CD4-positive, alpha-beta memory T cell (primary cell): ENCODE measurements at places on chromosomes 1 and 21.
A peak's percentile ranks its signal among the peaks of the same experiment; 100 is the strongest.

DNA sequence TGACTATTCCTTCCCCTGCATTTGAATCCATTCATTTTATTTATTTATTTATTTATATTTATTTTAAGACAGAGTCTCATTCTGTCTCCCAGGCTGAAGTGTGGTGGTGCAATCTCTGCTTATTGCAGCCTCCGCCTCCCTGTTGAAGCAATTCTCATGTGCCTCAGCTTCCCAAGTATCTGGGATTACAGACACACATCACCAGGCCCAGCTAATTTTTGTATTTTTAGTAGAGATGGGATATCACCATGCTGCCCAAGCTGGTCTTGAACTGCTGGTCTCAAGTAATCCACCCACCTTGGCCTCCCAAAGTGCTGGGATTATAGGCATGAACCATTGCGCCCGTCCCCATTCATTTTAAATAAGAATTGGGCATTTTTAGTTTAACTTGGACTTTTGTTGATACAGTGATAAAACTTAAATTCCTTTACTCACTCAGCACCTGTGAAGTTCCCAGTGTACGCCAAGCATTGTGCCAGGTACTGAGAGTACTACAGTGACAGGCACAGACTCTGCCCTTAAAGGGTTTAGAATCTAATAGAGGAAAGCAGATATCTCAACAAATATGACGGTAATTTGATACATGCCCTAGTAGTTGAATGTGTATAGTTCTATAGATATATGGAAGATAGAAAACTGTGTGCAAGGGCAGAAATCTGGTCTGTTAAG lies 90.5 kb downstream of the PTPRC start:
- DNase-seq = no peak

- no peak for DNase-seq
These were observed 14.5 kb upstream of the RUNX1 start for GRCh38 chr21:35063428-35064172.

GRCh38 chr1:34787461-34788420 lies 5.1 kb upstream of the GJA4 start:
- DNase-seq = no peak

DNA sequence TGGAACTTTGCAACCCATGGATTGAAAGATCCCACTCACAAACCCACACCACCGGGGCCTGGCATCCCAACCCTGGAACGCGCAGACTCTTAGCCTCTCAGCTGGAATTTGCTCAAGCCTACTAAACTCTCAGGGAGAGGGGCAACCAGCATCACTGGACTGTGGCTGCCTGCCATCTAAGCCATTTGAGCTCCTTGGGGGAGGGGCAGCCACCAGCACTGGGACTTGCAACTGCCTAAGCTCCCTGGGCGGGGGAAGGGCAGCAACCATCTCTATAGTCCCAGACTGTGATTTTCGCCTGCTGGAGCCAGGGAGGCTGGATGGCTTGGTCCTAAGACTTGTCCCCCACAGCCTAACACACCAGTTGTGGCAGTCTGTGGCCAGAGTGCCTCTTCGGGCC lies 122.3 kb downstream of the SNX7 start:
- no peak for DNase-seq

DNA sequence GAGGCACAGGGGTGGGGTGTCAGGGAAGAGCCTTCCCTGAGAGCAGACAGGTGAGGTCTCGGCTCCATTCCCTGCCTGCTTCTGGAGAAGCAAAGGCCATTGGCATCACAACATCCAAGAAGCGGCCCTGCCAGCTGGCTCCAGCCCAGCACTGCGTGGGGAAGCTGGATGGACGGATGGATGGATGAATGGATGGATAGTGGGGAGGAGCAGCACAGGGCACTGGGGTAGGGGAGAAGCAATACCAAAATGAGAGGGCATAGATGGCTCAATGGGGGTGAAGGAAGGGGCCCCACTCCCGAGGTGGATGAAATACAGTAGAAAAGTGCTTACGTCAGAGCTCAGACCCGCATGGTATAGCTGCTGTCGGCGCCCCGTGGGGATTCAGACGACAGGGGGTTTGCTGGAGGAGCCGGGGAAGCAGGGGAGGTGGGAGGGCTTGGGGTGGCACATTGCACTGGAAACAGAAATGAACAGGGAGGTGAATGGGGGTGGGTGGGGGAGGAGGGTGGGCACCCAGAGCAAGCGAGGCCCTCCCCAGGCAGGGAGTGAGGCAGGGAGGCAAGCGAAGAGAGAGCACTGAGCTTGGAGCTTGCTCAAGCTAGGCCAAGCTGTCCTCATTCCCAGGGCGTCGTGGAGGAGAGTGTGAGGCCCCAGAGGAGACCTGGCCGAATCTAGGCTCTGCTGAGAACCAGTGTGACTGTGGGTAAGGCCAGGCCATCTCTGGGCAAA lies 9.5 kb upstream of the GOLT1A start:
- no peak for DNase-seq

- DNase-seq = no peak
These were observed 103.5 kb downstream of the SIK1 start for GRCh38 chr21:43323244-43324005.

DNA sequence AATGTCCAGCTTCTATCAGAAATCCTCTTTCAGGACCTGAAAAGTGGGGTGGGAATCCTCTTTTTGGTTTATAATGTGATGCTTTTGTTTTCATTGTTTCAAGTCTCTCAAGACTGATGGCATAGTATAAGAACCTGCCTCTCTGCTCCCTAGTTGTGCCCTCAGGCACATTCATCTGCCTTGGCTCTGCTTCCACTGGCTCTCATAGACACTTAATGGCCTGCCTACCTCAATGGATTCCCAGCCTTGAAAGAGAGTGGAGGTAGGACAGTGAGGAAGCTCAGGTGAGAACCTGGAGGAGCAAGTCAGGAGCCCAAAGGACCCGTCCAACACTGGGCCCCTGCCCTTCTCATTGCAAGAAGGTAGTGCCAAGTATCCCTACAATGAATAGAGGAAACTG lies 4.8 kb downstream of the TTLL7 start:
- DNase-seq = no peak

DNA sequence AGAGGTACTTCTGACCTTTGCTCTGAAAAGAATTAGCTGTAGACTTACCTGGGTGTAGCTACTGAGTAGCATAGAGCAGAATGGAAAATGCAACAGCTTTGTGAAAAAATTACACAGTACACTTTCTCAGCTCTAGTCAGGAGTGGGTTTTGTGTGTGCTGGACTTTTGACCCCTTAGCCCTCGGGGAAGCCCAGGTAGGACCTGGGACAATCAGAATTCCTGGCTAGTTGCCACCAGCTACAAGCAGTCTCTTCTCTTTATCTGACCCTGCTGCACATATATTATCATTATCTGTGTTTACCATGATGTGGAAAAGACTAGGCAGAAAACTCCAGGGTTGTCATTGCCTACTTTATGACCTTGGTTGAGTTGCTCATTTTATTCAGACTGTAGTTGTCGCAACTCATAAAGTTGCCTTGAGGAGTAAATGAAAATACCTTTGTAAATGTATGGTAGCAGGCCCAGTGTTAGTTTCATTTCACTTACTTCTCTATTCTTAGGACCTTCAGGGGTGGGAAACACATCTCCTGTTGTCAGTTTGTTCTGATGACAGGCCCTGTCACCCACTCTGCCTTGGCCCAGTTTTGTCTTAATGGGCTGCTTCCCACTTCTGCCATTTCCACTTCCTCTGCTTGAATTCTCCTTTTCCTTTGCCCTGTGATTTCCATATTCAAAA lies 5.4 kb downstream of the NEK7 start:
- DNase-seq = no peak

GRCh38 chr1:68143633-68144032 lies 88.7 kb downstream of the WLS start:
- DNase-seq = no peak

DNA sequence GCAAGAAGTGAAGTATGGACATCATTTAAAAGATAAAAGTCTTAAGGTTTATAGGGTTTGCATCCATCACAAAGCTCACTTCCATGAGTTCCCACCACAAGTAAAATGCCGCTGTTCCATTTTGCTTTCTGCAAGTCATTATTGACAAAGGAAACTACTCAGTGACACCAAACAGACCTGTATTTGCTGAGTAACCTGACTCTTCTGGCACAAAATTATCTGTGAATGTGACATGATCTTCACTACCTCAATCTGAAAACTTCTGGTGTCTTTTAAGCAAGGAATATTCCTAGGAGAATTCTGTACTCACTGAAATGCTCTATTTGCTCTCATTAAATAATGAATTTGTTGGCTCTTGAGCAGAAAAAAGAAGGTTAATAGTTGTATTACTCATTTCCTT lies 1077.4 kb upstream of the ADGRL4 start:
- DNase-seq = no peak

DNA sequence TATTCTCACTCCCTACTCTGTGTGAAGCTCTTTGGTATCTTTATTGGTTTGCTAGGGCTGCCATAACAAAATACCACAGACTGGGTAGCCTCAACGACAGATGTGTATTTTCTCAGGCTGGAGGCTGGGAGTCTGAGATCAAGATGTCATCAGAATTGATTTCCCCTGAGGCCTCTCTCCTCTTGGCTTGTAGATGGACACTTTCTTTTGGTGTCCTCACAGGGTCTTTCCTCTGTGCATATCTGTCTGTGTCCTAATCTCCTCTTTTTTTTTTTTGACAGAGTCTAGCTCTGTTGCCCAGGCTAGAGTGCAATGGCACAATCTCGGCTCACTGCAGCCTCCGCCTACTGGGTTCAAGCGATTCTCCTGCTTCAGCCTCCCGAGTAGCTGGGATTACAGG lies 71.4 kb upstream of the KCNJ6 start:
- DNase-seq = no peak

DNA sequence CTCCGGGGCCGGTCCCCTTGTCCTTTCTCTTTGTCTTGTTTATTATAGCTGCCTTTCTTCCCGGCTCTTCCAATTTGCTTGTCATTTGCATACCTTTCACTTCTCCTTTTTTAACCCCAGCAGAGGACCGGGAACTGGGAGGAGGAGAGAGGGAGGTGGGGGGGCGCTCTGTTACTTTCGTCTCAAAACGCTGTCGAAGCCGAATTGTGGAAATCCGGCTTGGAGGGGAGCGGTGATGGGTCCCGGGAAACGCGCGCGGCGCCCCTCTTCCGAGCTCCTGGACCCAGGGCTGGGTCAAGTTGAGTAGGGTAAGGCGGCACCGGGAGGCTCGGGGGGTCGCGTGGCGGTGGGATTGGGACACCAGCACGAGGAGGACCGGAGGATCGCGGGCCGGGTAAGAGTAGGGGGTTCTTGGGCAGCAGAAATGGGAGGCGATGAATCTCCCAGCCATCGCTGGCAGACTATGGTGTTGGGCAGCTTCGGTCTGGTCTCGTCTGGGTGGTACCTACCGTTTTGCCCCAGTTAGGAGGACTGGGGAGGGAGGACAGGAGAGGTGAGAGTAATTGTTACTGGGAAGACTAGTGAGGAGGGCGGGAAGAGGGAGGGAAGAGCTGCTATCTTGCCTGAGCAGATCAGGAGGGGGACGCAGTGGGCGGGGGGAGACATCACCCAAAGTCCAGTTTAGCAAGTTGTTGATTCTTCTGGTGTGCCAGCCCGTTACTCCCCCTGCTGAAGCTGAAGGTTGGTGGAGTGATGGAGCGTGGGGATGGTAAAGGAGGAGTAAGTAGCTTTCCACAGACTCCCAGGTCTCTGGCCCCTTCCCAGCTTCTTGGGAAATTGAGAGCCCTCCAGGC lies 1.5 kb downstream of the PROX1 start:
- DNase-seq = no peak

- DNase-seq = no peak
These were observed 19.9 kb downstream of the IL10RB start for GRCh38 chr21:33286076-33286475.

DNA sequence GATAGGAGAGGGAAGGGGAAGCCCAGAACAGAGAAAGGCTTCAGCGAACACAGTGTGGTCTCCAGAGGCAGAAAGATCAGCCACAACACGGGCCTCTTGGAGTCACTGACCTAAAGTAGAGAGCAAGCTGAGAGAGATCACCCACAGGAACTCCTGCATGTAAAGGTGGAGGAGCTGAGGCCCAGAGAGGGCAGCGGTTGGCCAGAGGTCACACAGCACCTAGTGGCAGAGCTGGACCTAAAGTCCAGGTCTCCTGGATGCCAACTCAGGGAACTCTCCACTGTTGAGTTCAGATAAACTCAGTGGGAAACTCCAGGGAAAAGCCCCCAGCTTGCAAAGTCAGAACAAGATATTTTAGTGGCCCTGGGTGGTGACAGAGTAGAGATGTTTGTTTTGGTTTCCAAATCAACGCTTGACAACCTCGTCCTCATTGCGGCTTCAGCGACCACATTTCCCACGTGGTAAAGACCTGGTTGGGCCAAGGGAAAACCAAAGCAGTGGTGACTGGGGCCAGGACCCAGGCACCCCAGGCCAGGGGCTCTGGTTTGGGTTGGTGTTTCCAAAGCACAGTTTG lies 4.6 kb downstream of the IFFO2 start:
- DNase-seq = peak; percentile 89

GRCh38 chr1:242764161-242764560 lies 239.7 kb upstream of the PLD5 start:
- no peak for DNase-seq

GRCh38 chr1:56688522-56689026 lies 43.5 kb downstream of the PRKAA2 start:
- no peak for DNase-seq

DNA sequence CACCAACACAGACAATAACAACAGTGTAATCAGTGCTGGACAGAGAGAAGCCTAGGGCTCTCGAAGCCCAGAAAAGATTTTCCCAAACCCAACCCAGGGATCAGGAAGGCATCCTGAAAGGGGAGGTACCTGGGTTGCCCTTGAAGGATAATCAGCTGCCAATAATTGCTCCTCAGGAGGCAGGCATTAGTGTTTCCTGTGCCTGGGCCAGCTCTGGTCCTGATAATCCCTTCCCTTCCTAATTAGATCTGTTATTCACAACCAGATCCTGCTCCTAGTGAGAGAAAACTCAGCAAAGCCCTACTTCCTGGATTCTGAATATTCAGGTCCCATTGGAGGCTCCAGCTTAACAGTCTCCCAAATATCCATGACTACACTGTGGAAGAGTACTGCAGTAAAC lies 117.4 kb downstream of the DMRTA2 start:
- DNase-seq = no peak
